ENCODE measurements at places on chromosomes 1 and 21.

DNA sequence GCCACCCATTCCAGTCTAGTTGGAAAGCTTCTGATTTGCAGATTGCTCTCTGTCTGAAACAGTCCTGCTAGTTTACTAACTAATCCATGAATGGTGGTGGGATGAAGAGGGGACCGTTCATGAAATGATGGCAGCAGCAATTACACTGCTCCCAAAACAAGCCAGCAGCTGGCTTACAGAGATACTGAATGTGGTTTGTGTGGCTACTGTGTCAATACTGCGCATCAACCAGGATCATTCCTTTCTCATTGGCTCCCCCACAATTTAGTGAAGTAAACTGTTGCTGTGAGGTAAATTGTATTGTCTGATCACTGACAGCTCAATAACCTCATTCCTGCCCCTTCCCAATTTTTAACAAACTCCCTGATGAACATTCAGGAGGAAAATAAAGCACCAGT lies 191.3 kb upstream of the LMO4 start:
- DNase-seq, result no peak

DNA sequence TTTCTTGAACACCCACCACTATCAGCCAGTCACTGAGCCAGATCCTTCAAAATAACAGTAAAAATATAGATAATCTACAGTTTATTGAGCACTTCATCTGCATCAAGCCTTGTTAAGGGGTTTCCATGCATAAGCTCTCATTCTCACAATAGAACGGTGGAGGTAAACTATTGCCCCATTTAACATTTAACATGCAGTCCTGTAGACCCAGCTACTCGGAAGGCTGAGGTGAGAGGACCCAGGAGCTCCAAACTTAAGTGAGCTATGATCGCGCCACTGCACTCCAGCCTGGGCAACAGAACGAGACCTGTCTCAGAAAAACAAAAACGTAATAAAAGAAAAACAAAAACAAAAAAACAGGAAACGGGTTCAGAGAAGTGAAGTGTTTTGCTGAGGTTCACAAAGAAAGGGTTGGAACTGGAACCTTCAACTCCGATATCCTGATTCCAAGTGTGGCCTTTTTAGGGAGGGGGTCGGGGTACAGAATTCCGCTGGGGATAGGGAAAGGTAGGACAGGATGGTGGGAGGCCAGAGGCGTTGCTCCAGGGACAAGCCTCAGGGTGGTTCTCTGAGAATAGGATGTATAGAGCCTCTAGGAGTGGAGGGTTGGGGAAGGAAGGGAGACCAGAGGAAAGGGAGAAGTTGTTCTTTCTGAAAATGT lies 11.6 kb upstream of the SESN2 start:
- DNase-seq, result no peak

- DNase-seq, result no peak
These were observed 17.4 kb upstream of the MYOG start for GRCh38 chr1:203103216-203103615.

- no peak for DNase-seq
These were observed 133.8 kb upstream of the C1orf105 start for GRCh38 chr1:172286629-172287076.

DNA sequence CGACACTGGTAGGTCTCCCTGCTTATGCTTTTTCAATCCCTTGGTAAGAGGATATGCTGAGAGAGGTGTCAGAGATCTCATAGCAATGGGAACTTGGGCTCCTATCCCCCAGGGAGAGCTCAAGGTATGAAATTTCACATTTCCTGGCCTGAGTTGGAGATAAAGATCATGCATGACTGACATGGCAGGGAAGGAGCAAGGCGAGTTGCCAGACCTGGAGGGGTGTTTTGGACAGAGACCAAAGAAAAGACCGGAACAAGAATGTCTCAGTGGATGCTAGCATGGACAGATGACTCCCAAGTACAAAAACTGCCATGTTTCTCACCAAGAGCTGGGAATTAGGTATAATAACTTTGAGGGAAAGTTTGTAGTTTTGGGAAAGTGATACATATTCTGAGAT lies 334.1 kb upstream of the B3GALT2 start:
- no peak for DNase-seq

- DNase-seq, result no peak
These were observed 9.3 kb upstream of the MARCKSL1 start for GRCh38 chr1:32345289-32345827.

DNA sequence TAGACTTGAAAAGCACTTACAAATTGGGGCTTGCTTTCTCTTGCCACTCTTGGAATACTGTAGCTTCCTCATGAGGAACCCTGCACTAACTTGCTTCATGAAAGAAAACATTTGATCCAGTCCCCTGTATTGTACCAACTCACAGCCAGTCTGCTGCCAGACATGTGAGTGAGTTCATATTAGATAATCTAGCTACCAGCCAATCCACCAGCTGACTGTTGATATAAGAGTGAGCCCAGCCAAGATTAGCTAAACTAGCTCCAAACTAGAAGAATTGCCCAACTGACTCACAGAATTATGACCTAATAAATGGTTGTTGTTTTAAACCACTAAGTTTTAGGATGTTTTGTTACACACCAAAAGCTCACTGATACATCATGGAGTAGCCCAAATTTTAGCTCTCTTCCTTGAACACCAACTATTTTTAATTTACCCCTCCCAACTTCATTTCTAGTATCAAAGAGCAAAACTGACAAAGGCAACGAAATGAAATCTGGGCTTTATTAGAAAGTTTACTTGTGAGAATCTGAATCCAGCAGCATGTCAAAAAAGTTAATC lies 6.6 kb upstream of the RGS8 start:
- no peak for DNase-seq

GRCh38 chr1:204213668-204214662 lies at the start of gene GOLT1A:
Gene GOLT1A, minus strand, starts transcription at chr1:204213988. Its CDS starts 82 bp downstream, at chr1:204213906.
- DNase-seq, result peak; percentile 56

GRCh38 chr1:198529414-198529813 lies 11.1 kb downstream of the ATP6V1G3 start:
- no peak for DNase-seq

- no peak for DNase-seq
These were observed 23.2 kb upstream of the CNIH3 start for GRCh38 chr1:224592636-224593582.

GRCh38 chr1:38790422-38791163 lies 69.0 kb downstream of the RRAGC start:
- DNase-seq, result no peak

DNA sequence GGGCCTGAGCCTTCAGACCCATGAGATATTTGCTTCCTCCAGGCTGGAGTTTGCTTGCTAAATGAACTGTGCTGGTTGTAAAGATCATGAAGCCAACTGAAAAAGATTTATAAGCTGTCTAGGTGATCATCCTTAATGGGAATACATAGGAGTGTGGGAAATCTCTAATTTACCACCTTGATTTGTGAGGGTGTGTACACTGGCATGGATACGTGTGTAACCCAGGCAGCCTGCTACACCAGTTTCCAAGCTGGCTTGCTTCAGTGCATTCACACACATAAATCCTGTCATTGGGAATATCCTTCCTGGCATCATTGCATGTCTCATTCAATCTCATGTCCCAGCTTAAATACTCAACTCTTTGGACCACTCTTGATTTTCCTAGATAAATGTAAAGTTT lies 57.6 kb upstream of the GNG12 start:
- DNase-seq, result no peak

DNA sequence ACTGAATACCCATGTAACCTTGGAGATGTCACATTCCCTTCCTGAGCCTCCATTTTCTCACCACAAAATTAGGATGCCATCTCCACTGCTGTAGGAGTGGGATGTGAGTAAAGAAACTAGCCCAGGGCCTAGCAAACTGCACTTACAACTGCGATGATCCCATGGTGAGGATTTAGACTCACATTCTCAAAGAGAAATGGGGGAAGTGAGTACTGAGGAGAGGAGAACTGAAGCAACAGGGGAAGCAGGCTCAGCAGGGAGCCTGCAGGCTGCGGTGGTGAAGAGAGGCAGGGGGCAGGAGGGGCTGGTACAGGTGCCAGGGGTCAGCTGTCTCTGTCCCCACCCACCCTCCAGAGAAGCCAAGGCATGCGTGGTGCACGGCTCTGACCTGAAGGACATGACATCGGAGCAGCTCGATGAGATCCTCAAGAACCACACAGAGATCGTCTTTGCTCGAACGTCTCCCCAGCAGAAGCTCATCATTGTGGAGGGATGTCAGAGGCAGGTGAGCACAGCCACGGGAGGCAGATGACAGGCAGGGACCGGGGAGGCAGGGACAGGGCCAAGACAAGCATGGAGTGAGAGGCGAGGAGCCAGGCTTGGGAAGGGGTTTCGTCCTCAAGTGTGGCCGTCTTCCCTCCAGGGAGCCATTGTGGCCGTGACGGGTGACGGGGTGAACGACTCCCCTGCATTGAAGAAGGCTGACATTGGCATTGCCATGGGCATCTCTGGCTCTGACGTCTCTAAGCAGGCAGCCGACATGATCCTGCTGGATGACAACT lies 16.4 kb upstream of the ATP1A4 start:
- no peak for DNase-seq

DNA sequence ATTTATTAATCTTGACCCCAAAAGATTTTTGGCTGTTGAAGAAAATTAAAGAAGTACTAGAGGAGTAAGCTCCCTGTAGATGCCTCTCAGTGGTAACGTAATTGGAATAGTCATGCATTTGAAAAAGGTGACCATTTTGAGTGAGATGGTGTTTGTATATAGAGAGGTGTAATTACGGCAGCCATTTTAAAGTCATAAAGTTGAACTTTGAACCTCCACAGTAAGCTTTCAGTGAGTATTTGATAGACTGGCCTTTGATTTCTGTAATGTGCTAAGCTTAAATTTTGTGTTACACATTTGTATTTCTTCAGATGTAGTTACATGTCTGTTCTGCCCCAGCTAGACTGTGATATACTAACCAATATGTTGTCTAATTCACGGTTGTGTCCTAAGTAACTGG lies 21.5 kb upstream of the TMCO2 start:
- DNase-seq, result no peak

DNA sequence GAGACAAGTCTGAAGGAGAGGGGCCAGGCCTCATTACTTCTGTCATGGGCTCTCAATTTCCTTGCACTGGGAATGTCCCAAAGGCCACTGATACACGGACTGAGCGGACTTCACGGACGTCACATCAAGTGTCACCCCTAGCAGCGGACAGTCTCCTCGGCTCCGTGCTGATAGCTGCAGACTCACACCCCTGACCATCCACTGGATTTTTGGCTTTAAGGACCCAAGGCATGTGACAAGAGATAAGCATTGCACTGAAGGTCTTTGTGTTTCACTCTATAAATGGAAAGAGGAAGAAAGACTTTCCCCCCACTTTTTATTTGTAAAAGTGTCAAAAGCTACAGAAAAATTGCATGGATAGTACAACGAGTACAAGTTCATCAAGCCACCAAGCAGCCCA lies 200.4 kb upstream of the FGGY start:
- DNase-seq, result no peak

- no peak for DNase-seq
These were observed 24.0 kb upstream of the WASF2 start for GRCh38 chr1:27513958-27514357.

DNA sequence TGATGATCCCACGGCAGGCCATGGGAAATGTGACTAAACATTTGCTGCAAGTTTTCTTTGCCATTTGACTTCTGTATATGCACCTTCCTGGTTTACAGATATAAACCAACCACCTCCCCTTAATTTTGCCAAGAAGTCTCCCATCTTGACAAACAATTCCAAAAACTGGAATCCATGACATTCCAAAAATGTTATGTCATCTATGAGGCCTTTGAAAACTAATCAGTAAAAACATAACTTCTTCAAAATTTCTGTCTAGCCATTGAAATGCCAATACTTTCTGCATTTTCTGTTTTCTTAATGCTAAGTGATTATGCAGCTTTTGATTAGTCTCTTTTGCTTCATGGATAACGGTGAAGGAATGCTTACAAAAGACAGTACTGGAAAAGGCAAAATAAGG lies 84.1 kb downstream of the LYST start:
- DNase-seq, result no peak

DNA sequence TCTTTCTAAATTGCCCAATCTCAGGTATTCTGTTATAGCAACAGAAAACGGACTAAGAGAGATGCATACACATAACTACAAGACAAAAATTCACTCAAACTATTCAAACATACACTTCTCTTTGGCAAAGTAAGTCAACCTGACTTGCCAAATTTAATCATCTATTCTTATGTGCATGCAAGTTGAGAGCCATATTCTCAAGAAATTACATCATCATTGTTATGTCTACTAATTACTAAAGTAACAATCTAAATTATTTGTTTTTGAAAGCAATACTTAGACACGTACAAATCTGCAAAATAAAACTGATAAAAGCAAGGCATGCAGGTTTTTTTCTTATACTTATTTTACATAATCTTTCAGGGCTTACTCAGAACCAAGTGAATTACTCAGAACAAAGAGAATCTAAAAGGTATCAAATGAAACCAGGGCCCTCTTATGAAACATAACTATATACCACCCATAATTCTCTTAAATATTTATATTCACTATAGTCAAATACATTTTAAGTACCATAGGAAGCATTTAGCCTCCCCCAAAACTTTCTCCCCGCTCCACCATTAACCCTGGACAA lies 62.3 kb downstream of the HLCS start:
- DNase-seq, result no peak

GRCh38 chr1:6511561-6512244 lies 20.2 kb upstream of the PLEKHG5 start:
- no peak for DNase-seq

GRCh38 chr1:22332795-22333499 lies 118.7 kb upstream of the ZBTB40 start:
- DNase-seq, result no peak

DNA sequence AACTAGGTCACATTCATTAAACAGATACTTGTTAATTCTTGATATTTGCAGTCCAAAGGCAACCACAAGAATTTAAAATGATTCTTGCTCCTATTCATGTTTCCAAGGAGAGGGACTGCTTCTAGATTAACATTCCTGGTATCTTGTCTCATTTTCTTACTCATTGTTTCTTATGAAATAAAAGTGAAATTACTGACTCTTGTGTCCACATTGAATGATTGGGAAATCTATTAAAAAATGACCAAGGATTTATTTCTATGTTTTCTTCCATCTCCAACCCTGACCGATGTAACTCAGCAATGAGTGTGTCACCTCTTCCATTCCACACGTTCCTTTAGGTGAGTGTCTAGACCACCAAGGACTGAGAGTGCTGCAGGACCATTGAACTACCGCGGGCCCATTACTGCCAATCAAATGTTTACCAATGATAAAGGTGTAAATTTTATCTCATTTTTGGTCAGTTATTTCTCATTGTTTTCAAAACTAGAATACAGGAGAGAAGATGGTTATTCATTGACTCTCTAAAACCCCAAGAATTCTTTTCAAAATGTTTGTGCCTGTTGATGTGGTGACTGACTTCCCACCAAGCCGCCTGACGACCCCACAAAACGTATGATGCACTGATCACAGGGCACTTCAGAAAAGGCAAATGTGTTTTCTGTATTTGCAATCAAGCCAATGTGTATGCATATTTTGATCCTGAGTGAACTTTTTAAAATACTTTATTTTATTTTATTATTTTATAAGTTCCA lies 414.6 kb upstream of the PTBP2 start:
- DNase-seq, result no peak

- peak; percentile 44 for DNase-seq
These were observed 27.7 kb downstream of the TNFRSF9 start for GRCh38 chr1:7912743-7913557.

DNA sequence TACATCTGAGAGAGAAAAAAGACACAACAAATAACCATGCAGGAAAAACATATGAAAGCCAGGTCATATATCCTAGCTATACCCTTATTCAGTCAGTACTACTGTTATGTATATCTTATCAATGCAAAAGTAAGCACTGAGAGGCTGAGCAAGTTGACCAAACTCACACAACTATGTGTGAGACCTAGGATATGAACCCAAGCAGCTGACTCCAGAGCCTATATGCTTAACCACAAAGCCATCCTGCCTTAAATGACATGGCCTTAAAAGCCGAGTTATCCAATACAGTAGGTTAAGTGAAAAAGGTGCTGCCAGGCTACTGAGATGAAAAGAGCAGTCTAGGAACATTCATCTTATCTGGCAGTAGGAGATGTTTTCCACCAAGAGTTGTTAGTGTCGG lies 151.6 kb downstream of the RERE start:
- no peak for DNase-seq
